ENCODE measurements at places on chromosomes 7 and 10.
A peak's percentile ranks its signal among the peaks of the same experiment; 100 is the strongest.

GRCh38 chr10:131478377-131478989 is 167.0 kb upstream of the TCERG1L start:
- DNase-seq: no peak

DNA sequence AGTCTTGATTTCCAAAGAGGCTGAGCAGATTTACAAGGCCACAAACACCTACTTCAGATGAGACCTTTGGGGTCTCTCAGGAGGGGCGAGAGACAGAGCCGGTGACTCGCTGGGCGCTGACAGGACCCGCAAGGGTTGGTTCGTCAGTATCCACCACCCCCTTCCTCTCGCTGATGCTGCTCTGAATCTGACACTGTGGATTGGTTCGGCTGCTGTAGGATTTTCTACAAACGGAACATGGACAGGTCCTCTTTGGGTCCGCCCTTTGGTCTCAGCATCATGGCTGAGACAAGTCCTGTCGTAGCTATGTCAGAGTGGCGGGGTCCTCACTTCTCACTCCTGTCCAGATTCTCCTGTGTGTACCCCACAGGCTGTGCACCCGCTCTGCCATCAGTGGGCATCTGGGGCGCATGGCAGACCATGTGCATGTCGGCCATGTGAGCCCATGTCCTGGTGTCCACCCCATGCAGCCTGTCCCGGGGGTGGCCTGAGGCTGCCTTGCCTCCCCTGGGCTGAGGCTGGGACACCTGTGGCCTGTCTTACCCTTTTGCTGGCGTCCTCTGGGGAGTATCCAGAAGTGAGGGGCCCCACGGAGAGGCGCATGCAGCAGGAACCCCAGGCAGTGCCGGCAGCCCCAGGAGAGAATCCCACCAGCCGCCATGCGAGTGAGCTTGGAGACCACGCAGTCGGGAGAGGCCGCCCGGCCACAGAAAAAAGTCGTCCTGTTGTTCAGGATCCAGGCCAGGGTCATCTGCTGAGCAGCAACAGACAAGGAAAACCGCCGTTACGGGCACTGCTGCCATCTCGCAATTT is 21.6 kb upstream of the FAM20C start:
- no peak for DNase-seq

DNA sequence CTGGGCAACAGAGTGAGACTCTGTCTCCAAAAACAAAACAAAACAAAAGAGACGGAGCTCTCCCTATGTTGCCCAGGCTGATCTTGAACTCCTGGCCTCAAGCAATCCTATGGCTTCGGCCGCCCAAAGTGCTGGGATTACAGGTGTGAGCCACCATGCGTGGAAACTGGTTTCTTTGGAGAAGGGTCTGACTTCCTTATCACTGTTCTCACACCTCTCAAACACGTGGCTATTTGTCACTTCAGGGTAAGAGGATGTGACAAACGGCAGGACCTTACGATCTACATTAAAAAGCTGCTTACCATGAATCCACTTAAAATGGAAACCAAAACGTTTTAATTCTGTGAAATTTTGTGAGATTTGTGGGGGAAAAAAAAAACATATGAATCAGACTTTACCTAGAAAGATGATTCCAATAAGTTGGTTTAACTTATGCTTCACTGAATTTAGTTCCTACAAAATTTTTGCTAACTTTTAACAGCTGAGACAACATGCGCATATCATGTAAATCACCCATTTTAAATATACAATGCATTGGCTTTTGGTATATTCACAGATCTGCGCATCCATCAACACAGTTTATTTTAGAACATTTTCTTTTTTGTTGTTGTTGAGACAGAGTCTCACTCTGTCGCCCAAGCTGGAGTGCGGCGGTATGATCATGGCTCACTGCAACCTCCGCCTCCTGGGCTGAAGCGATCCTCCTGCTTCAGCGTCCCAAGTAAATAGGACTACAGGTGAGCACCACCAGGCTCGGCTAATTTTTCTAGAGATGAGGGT is 18.7 kb upstream of the FOXK1 start:
- no peak for DNase-seq

DNA sequence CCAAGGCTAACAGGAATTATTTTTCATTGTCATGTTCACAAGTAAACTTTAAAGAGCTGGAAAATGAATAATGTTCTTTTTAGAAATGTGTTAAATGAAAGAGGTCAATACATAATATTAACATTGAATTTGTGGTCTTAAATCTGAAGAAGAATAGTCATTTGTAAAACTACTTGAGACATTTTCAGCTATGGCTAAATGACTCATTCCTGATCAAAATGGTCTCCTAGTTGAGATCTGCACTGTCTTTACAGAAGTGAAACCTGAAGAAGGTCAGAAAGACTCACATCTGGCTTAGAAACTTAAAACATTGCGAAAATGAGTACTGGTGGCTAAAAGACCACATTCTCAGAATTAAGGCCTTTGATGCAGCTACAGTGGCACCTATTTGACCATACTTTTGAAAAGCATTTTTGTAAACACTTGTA is 5.9 kb downstream of the PIK3CG start:
- no peak for DNase-seq

DNA sequence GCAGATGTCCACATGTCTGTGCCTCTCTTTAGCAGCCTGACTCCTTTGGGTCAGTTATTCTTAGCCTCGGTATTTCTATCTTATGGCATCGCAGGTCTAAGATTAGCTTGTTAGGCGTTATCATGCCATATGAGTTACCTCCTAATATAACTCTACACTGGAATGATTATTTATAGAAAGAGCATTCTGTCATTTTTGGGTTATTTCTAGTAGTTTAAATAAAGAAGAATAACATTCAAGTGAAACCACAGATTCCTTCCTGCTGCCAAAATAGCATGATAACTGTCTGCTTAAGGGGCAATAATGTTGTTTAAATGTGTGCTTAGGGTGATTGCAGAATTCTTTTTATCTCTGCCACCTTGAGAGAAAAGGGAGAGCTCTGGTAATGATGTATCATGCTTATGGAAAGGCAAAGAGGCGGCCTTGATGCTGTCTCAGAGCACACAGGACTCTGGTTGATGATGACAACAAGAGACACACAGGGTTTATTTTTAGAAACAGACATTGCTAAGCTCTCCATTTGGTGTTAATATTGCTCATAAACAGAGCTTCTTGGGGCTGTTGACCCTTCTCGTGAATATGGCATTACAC is 10.4 kb downstream of the HDAC9 start:
- peak; percentile 85 for DNase-seq

GRCh38 chr10:13873196-13873595 is 286.4 kb downstream of the PRPF18 start:
- no peak for DNase-seq

GRCh38 chr10:60572511-60573194 is 183.0 kb upstream of the ANK3 start:
- DNase-seq: peak; percentile 78

GRCh38 chr10:133466683-133467275 is 13.0 kb downstream of the SCART1 start:
- no peak for DNase-seq

DNA sequence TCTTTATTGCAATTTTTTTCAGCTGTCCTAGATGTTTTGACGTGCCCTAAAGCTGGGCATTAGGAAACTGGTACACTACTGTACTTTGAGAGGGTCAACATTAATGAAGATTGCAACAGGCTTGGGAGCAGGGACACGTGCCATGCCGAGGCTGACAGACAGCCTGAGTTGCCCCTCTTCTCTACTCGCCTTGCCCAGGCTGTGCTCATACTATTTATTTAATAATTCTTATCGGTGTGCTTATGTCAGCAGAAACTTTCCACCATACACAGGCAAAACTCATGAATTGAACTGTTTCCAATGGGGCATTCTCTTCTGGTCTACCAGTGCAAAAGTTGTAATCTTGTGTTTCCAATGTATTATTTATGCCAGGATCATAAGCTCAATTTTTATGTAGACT is 24.4 kb downstream of the C7orf57 start:
- no peak for DNase-seq

DNA sequence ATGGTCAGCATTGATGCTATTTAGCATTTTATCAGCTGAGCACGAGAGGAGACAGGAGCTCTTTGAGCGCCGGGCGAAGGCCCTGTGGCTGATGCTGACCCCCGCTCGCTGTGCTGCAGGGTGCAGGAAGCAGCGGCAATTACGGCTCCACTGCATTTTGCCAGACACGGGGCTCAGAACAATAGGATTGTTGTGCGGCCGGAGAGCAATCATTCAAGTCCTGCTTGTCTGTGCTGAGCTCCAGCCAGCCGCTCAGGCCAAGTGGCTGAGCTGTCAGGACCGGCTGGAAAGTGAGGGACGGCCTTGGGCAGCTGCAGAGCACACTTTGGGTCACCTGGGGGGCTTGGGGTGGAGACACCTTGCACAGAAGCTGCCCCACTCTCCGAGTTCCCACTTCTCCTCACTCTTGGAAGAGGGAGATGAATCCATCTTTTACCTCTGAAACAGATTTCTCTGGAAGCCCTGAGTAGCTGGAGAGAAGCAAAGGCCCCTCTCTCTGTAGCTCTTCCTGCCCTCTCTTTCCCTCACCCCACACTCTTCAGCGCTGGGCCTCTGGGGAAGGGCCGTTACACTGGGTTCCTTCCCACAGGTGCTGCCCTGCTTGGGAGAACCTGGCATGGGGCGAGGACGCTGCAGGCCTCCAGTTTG is 17.3 kb upstream of the ADARB2 start:
- no peak for DNase-seq

- no peak for DNase-seq
Observed at GRCh38 chr10:96259150-96259549, 12.2 kb downstream of the BLNK start.

DNA sequence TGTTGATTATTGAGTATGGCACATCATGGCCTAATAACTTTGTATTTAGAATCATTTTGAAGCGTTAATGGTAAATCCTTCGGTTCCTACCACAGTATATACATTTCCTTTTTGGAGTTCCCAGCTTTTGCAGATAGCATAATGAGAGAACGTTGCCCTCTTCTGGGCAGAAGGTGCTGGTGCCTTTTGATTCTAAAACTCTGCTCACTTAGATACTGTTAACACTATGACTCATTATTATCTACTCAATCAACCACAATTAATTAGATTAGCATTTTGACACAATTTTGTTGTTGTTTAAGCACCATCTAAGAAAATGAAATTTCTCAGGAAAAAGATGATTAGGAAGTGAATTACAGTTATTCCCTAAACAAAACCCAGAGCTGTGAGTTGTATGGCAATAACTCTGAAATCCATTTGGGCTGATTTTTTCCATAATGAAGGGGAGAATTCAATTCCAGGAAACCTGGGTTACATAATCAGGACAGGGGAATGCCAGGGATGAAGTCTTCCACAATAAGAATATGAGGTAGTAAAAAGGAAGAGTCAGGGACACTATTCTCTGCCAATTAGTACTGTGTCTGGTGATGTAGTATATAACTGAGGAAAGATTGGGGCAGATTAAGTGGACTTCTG is 11.5 kb upstream of the DLD start:
- peak; percentile 54 for DNase-seq

DNA sequence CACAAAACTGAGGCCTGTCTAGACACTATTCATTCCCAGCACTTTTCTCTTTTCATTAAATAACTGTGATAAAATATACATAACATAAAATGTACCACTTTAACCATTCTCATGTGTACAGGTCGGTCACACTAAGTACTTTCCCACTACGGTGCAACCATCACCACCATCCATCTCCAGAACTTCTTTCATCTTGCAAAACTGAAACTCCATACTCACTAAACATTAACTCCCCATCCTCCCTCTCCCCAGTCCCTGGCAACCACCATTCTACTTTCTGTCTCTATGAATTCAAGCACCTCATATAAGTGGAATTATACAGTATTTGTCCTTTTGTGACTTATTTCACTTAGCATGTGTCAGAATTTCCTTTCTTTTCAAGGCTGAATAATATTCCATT is 53.0 kb downstream of the ARHGAP12 start:
- no peak for DNase-seq

DNA sequence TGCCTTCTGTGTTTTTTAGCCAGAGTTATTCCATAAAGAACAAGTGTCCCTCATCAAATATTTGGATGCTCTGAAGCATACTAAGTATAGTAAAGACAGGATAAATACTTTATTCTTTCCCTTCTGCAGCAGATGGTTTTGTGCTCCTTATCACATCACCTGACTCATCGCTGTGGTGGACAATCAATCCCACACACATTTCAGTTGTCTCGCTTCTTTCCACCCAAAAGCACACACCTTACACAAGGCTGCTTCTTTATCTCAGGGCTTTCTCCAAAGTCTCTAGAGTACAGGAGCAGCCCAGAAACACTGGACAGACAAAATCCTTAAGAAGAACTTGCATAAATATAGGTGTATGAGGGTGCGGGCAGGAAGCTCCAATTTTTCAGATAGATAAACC is 43.4 kb downstream of the IGF2BP3 start:
- DNase-seq: no peak

GRCh38 chr7:4808026-4808425 is 32.6 kb downstream of the AP5Z1 start:
- no peak for DNase-seq

DNA sequence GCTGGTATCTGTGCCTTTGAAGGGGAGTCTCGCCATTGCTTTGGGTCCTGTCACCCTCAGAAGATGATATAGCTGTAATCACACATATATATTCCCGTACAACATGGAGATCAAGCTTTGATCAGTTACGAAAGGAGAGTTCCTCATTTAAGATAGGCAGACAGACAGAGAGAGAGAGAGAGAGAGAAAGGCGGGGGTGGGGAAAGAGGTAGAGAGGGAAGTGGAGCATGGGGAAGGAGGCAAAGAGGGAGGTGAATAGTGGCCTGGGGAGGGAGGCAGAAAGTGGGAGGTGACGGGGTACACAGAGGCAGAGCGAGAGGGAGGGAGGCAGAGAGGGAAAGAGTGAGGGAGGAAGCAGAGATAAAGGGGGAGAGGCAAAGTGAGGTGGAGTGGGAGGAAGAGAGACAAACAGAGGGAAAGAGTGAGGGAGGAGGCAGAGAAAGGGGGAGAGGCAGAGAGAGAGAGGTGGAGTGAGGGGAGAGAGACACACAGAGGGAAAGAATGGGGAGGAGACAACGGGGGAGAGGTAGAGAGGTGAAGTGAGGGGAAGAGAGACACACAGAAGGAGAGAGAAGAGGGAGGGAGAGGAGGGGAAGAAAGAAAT is 44.6 kb upstream of the C1QL3 start:
- no peak for DNase-seq

- no peak for DNase-seq
Observed at GRCh38 chr7:36637417-36637816, 86.9 kb downstream of the AOAH start.

DNA sequence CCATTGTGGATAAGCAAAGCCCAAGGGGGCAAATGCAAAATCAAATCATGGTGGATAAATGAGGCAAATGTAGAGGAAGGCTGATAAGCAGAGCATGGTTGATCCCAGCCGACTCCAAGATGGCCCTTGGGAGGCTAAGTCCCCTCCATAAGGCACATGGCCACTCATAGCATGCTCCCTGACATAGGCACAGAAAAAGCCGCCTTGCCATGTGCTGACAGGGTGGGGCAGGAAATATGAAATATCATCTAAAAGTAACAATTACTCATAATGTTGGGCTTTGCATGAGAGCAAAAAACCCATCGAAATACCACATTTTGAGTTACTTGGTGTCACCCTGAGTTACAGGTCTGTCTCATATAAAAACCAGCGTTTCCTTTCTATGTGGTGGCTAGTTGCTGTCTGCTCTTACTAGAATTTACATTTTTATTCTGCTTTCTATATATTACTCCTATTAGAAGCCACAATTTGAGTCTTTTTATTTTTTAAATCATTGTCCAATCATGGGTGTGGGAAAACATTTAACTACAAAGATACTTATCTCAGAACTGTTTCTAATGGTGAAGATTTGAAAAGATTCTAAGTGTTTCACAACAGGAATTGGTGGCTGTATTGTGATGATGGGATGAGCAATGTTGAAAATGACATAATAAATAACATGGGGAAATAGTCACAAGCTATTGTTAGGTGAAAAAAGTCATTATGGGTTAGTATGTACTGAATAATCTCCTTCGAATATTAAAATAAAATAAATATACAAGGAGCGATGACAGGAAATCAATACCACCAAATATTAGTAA is 102.7 kb downstream of the CUBN start:
- peak; percentile 85 for DNase-seq
